Upper lobe of right lung (tissue), 1 donor: ENCODE measurements at places on chromosomes 2 and 18. TPM values are rescaled to one million over a fixed set of nuclear protein-coding genes. Genes with fewer than 3 reads are reported as not detected.

- DNase-seq = no peak
Measured at GRCh38 chr2:96256611-96257113, 9.1 kb downstream of the TMEM127 start.

ALPG gene
- total RNA-seq = 0.49 TPM

GRCh38 chr2:228522276-228522675 is 340.8 kb upstream of the SPHKAP start:
- DNase-seq = no peak

SKA1 gene
- 0.52 TPM for total RNA-seq

DNA sequence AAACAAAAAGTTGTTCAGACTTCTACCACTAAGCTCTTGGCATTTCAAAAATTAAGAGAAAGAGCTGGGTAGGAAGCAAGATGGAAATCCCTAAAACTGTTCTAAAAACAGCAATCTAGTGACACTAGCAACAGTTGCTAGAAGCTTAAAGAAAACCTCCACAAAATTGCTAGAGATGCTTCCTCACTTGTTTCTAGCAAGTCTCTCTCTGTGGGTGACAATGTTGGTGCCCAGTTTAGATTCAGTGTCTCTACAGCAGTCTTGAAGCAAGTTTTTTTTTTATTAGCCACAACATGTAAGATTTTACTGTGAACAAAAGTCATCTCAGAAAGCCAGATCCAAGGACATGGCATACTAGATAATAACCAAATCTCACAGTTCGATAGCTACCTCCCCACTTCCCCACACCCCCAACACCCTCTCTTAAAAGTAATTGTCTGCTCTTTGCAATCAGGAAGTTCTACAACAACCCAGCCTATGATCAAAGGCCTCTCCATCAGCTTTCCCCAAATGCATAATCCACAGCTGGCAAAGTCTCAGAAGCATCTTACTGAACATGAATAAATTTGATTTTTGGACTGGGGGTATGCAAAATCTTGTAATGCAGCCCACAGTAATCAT is 70.0 kb downstream of the ANKRD44 start:
- DNase-seq = no peak

- no peak for DNase-seq
Measured at GRCh38 chr2:207291625-207292252, 126.0 kb upstream of the KLF7 start.

GRCh38 chr18:47512726-47513435 is 261.4 kb upstream of the SKOR2 start:
- DNase-seq = no peak
